Activated naive CD8-positive, alpha-beta T cell treated with anti-CD3 and anti-CD28 coated beads, Interleukin-2, amount 10 ng/mL, durations not matched to agents 7 days and 5 days (primary cell): ENCODE measurements at places on chromosomes 2 and 18. TPM values are rescaled to one million over a fixed set of nuclear protein-coding genes. Genes with fewer than 3 reads are reported as not detected.

The RIT2 gene
- not detected for total RNA-seq

The ZDBF2 gene
- total RNA-seq, result 10.7 TPM

The RFTN2 gene
- total RNA-seq, result 0.88 TPM

The BAZ2B gene
- 27.7 TPM for total RNA-seq

The RAD51AP2 gene
- total RNA-seq, result not detected

The ORC4 gene
- 40.0 TPM for total RNA-seq

The CFAP65 gene
- total RNA-seq, result not detected

The TXNDC2 gene
- not detected for total RNA-seq
